ENCODE measurements at places on chromosomes 12 and 14.

DNA sequence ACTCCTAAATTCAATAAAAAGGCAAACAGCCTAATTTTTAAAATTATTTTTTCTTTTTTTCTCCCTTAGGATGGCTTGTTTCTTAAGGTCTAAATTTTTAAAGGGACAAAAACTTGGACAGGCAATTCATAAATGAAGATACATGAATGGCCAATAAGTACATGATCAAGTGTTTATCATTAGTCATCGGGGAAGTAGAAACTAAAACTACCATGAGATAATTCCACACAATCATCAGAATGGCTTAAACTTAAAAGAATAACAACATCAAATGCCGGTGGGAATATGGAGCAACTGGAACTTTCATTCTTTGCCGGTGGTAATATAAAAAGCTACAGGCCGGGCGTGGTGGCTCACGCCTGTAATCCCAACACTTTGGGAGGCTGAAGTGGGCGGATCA lies 29.1 kb downstream of the MOK start:
- no peak for DNase-seq

DNA sequence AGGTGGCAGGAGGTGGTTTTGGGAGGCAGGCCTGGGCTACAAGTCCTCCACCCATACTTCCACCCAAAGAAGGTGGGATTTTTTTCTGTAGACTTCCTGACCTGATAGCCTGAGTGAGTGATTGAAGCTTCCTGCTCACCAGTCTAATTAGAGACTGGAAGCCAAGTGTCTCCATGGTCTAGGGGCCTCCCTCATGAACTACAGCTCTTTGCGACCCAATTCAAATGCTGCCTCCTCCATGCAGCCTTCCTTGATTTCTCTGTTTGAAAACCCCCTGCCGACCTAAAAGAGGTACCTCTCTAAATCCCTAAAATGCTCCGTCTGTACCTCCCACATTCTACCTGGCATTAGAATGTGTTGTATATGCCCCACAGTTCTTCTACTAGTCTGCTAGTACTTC lies 124.9 kb downstream of the PLXNC1 start:
- DNase-seq: no peak

- DNase-seq: no peak
These were observed 80.4 kb downstream of the EML1 start for GRCh38 chr14:99873653-99874052.

DNA sequence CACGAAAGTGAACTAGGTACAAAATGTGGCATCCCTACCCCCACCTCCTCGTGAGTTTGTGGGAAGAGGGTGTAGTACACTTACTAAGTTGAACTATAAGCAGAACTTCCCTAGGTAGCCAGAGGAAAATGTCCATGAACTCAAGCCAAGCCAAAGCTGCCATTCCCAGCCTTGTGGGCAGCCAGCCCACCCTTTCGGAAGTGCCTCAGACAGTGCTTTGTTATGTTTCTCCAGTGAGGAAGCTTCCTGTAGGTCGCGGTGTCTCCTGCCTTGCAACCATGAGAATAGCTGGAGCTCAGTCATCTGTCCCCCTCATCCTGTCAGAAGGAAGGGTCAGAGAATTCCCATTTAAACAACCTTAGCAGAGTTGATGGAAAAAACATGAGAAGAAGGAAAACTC lies 266.9 kb downstream of the DUSP6 start:
- no peak for DNase-seq

DNA sequence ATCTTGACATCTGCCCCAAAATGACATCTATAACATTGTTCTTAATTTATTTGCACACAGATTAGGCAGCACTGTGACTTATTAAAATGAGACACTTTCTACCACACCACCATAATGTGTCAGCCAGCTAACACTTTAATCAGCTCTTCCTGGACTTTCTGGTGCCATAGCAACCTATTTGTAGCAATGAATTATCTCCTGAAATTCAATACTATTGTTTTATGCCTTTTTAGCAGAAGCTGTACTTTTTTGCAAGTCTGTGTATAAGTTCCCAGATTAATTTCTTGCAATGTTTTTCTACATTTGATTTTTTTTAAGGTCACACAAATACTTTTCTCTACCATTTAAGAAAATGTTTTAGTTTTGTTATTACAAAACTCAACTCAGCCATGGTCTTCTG lies 72.8 kb upstream of the SAV1 start:
- DNase-seq: no peak

- DNase-seq: no peak
These were observed 70.7 kb upstream of the GALNT9 start for GRCh38 chr12:132400011-132400641.
